ENCODE measurements at places on chromosomes 3 and 15.
A peak's percentile ranks its signal among the peaks of the same experiment; 100 is the strongest.

GRCh38 chr3:131147534-131147933, 120.9 kb downstream of the NEK11 start:
- DNase-seq: no peak

DNA sequence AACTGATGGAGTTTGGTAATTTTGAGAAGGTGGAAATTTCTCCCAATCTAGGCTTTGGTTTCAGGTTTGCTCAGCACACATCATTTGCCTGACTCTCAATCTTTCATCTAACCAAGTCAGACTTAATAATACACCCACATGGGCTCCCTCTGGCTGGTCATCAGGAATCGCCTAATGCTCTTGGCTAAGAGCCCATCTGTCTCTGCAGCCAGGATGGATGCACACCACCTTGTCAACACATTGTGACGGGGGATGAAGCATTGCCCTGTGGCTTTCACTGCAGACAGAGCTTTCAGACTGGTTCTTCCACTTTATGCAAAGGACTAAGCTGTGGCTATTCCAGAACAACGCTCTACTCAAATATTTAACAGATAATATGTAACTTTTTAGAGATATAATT, 3.0 kb upstream of the HDGFL3 start:
- peak; percentile 63 for DNase-seq

GRCh38 chr3:89572261-89572660, 464.8 kb downstream of the EPHA3 start:
- no peak for DNase-seq

GRCh38 chr15:95302809-95303208, 1027.7 kb upstream of the NR2F2 start:
- DNase-seq: no peak

DNA sequence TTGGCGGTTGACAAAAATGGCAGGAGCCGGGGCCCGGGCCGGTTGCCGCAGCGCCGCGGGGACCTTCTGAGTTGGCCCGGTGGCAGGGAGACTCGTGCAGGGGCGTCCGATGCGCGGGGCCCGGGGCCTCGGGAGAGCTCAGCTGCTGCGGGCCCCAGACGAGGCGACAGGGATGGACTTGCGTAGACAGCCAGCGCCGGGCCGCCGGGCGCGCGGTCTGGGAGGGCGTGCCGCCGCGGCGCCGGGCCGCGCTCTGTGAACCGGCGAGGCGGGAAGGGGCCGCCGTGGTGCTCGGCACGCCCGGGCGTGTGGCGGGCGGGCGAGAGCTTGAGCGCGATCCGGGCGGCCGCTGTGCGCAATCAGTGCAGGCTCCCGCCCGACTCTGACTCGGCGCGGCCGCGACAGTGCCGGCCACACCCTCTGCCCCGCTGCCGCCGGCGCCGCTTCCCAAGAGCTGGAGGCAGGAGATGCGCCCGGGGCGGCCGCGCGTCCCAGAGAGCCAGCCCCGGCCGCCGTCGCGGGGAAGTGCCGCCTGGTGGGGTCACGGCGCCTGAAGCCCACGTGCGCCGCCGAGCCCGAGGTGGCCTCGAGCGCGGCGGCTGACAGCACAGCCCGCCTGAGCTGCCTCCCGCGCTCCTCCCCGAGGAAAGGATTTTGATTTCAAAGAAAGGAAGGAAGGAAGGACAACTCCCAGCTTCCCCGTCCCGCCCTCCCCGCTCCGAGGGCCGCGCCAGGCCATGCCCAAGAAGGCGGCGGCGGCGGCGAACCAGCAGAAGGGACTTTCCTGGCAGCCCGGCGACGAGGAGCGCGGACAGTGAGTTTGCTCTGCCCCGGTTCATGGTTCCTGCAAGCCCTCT, 657 bp downstream of the TLNRD1 start:
- DNase-seq: no peak

GRCh38 chr3:5678248-5678647, 490.7 kb downstream of the EDEM1 start:
- DNase-seq: no peak

GRCh38 chr3:162353414-162353813, 856.8 kb downstream of the OTOL1 start:
- DNase-seq: no peak

DNA sequence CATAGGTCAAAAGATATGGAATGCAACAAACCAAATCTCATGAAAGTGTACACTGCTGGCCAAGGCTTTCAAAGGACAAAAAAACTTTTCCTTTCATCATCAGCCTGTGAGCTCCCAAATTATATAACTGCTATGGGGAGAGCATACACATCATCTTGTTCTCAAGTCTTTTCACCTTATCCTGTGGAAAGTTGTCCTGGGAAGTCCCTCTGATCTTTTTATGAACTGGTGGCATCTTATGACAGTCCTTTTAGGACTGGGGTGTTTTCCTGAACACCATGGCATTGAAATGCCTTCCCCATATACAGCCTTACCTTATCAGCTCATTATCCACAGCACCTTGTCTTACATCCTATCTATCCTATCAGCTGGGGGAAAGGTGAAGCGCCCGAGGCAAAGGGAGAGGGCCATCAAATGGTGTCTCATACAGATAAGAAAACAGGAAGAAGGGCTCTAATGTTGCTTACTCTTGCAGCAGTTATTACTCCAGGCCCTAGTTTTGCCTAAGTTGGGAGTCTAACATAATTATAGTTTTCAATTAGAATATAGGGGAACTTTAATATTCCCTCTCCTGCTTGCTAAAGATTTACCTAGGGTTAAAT, 61.5 kb upstream of the GOLIM4 start:
- no peak for DNase-seq

DNA sequence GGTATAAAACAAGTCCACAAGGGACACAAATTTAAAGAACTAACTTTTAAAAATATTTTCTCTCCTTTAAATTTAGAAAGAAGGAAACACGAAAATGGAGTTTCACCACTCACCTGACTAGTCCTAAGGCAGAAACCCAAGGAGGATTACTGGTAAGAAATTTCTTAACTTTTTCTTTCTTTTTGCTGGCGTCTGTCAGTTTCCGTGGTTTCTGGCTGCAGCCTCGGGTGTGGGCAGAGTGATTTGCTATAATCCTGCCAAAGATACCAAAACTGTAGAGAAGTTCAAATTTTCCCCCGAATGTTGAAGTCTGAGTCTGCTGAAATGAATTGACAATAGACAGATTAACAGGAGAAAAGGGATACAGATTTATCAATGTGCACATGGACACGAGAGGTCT, 843.6 kb upstream of the ALCAM start:
- DNase-seq: no peak

DNA sequence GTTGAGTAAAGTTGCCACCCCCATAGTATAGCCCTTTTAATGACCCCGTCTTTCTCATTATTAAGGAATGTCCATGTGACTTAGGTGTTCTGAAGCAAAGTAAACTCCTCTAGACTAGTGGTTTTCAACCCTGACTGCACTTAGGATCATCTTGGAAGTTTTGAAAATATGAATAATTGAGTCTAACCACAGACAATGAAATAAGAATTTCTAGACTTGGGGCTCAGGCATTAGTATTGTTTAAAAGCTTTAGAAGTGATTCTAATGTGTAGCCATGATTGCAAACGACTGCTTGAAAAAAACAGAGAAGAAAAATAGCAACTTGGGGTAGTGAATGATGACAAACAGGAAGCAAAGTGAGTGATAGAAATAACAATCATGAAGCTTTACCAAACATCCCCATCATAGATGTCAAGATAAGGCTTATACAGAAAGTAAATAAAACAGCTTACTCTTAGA, 35.0 kb downstream of the ALCAM start:
- DNase-seq: peak; percentile 93

- DNase-seq: peak; percentile 80
Measured at GRCh38 chr3:108130701-108131474, 40.1 kb upstream of the CD47 start.

DNA sequence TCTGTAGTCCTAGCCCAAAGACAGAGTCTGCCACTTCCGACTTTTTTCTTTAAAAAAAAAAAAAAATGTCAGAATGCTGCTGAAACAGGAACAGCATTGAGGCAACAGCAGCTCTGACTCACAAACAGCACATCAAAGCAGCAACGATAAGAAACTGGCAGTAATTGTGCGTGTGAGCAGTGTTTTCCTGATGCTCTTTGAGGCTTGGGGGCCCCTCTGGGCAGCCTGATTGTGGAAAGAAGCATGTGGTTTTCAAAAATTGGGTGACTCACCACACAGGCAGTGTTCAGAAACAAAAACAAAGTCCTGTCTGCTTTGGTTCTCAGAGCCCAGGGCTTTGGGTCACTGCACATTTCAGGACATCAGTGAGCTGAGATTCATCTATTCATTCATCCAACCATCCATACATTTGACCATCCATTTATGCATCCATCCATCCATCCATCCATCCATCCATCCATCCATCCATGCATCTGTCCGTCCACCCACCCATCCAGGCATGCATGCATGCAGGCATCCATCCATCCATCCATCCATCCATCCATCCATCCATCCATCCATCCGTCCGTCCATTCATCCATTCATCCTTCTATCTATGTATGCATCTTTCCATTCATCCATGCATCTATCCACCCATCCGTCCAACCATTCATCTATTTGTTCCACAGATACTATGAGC, 308.4 kb downstream of the RPLP1 start:
- DNase-seq: peak; percentile 91

- no peak for DNase-seq
Measured at GRCh38 chr3:173911446-173911845, 513.9 kb downstream of the NLGN1 start.

DNA sequence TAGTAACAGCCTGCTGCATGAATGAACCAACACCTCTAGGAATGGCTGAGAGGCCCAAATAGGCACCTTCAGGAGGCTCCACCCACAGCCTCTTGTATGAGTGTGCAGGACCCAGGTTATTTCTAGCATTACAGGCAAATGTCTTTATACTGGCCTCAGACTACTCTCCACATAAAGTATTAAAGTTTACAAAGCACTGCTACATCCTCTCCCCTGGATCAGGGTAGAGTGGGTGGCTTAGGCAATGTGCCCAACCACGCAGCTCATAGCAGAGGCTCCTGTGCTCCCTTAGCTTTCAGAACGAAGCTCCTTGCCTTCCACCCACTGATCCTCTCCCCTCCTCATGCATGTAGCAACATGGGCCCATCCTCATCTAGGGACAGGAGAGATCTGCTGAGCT, 16.3 kb downstream of the TMEM43 start:
- no peak for DNase-seq

DNA sequence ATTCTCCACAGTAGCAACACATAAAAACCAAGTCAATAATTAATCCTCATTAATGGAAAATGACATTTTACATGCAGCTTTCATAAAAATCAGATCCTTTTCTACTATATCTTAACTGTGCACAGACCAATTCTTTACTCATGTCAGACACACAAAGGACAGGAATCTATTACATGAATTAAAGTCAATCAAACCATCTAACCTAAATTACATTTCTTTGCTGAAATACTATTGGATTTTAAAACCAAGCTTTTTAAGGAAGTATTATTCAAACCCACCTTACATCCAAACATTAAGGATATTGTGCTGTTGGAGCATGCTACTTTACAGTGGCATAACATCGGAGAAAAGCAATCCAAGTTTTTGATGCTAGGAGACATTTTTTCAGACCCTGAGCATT, 72.8 kb downstream of the DLG1 start:
- DNase-seq: no peak

DNA sequence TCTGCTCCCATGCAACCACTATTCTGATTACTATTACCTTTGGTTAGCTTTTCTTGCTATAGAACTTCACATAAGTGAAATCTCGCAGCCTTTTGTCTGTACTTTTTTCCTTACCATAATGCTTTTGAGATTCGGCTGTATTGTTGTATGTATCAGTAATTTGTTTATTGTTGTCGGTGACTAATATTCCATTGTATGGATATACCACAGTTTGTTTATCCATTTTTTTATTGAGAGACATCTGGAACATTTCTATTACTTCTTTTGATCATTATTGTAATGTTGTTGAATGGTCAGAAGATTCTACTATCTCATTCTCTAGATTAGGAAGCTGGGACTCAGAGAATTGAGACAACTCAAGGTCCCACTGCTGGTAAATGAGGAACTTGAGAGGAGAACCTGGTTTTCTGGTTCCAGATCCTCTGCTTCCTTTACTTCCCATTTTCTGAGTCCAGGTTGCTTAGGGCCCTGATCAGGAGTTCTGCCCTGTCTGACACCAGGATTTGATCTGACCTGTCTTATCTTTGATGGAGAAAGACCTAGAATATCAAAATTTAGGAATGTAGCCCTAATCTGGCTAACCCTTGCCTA, 18.2 kb upstream of the SPTSSB start:
- DNase-seq: no peak

- DNase-seq: peak; percentile 51
Measured at GRCh38 chr3:128804017-128804810, 75.2 kb upstream of the ACAD9 start.

Data from RCC 7860 (cell line).